NCI-H2081 treated with DMSO at 0.1 percent for 48 hours (cell line): ENCODE measurements at places on chromosomes 5 and 9.

- DNase-seq = no peak
These were observed 13.2 kb upstream of the FAM120AOS start for GRCh38 chr9:93466416-93467061.

- DNase-seq = no peak
These were observed 104.1 kb downstream of the CD180 start for GRCh38 chr5:67092535-67092934.

- DNase-seq = no peak
These were observed 373.7 kb upstream of the CCNH start for GRCh38 chr5:87786471-87786870.

DNA sequence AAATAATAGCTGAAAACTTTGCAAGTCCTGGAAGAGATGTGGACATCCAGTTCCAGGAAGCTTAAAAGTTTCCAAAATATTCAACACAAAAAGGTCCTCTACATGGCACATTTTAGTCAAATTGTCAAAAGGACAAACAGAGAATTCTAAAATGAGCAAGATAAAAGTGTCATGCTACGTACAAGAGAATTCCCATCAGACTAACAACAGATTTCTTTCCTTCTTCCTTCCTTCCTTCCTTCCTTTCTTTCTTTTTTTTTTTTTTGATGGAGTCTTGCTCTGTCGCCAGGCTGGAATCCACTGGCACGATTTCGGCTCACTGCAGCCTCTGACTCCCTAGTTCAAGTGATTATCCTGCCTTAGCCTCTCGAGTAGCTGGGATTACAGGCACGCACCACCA lies 39.3 kb downstream of the BTNL8 start:
- no peak for DNase-seq

- DNase-seq = no peak
These were observed 704 bp downstream of the SUSD1 start for GRCh38 chr9:112174222-112174964.

DNA sequence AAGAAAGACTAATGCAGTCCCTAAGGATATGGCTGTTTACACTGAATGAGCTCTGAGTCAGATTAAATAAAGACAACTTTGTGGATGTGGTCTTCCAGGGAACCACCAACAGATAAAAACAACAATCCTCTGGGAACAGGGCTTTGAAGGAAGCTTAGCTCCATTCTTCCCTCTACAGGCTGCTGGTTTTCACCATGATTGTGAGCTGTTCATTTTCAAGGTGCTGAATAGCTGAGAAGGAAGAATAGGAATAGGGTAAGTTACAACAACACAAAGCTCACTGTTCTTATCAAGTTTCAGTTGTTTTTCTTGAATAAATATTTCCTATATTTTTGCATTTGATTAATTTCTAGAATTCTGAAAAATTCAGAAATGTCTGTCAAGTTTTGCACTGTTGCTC lies 25.9 kb upstream of the PTAR1 start:
- no peak for DNase-seq

- DNase-seq = no peak
These were observed 141.7 kb downstream of the ARSB start for GRCh38 chr5:78843436-78843835.

GRCh38 chr9:135334953-135335460 lies 144.6 kb upstream of the PPP1R26 start:
- no peak for DNase-seq
